ENCODE measurements at places on chromosomes 5 and 9. TPM values are rescaled to one million over a fixed set of nuclear protein-coding genes. Genes with fewer than 3 reads are reported as not detected.
A peak's percentile ranks its signal among the peaks of the same experiment; 100 is the strongest.

DNA sequence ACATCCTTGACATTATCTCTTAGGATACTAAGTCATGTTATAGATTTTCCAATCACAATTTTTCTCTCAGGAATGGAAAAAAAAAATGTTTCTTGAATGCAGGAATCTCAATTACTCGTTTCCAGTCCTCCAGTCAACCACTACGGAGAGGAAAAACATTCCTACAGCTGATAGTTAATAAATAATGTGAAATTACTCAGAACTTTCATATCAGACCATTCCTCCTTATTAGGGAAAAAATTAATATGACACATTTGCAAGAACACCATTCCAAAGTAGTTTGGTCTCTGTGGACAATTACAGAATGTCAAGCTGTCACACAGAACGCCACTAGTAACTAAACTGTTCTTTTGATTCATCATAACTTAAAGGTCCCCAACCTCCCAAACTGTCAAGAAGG is 31.5 kb downstream of the MED27 start:
- no peaks in the 10 kb centered on the region for H3K4me1 ChIP-seq
- H3K27ac ChIP-seq, result no peak overlapping the region
- H3K36me3 ChIP-seq, result no peaks in the 10 kb centered on the region
- H3K27me3 ChIP-seq, result no peaks in the 10 kb centered on the region
- no peak for DNase-seq

GRCh38 chr9:97938081-97938644 is at the start of gene HEMGN:
HEMGN (minus strand) TSS chr9:97938172; CDS start chr9:97938136, 36 bp downstream.
- no peak within 1 kb of the TSS for H3K4me3 ChIP-seq
- H3K27me3 ChIP-seq, result peaks cover 17% of the 10 kb centered on the region
- no peak within 1 kb of the TSS for H3K27ac ChIP-seq
- no peak for DNase-seq
- H3K36me3 ChIP-seq, result no peaks in the 10 kb centered on the region
- no peaks in the 10 kb centered on the region for H3K4me1 ChIP-seq

IL9 gene
- total RNA-seq, result not detected

- H3K4me3 ChIP-seq, result no peak overlapping the region
- no peaks in the 10 kb centered on the region for H3K36me3 ChIP-seq
- DNase-seq, result no peak
- no peaks in the 10 kb centered on the region for H3K27me3 ChIP-seq
- H3K4me1 ChIP-seq, result no peaks in the 10 kb centered on the region
Observed at GRCh38 chr5:54357408-54358058, 47.2 kb upstream of the ARL15 start.

- H3K36me3 ChIP-seq, result peaks cover 91% of the 10 kb centered on the region
- no peak overlapping the region for H3K27ac ChIP-seq
- H3K27me3 ChIP-seq, result no peaks in the 10 kb centered on the region
- H3K4me1 ChIP-seq, result no peaks in the 10 kb centered on the region
- no peak overlapping the region for H3K4me3 ChIP-seq
Observed at GRCh38 chr9:92716557-92716956, 46.6 kb upstream of the IPPK start.

AQP7 gene
- total RNA-seq, result 0.93 TPM

DNA sequence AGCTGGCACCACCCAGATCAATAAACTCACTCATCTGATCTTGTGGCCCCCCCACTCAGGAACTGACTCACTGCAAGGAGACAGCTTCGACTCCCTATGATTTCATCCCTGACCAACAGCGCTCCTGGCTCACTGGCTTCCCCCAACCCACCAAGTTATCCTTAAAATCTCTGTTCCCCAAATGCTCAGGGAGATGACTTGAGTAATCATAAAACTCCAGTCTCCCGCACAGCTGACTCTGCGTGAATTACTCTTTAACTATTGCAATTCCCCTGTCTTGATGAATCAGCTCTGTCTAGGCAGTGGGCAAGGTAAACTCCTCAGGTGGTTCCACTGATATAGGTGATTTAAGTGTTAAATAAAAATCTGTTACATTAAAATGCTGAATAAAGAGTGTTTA is 1.9 kb upstream of the TRIM32 start:
- H3K4me1 ChIP-seq, result peaks cover 17% of the 10 kb centered on the region
- no peak overlapping the region for H3K4me3 ChIP-seq
- no peaks in the 10 kb centered on the region for H3K36me3 ChIP-seq
- no peak for DNase-seq

GRCh38 chr5:133147815-133148567 is 96.2 kb downstream of the HSPA4 start:
- no peak overlapping the region for H3K4me3 ChIP-seq
- H3K27ac ChIP-seq, result no peak overlapping the region
- peak; percentile 29 for DNase-seq
- no peaks in the 10 kb centered on the region for H3K27me3 ChIP-seq

DNA sequence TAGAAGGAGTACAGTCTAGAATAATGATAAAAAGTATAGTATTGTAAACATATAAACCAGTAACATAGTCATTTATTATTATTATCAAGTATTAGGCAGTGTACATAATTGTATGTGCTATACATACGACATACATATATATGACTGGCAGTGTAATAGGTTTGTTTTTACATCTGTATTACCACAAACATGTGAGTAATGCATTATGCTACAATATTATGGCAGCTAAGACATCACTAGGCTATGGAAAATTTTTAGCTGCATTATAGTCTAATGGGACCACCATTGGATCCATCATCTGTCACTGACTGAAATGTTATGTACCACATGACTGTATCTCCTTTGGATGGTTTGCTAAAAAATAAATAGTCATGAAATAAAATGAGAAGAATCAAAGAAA is 530.0 kb downstream of the PRR16 start:
- no peak for DNase-seq
- no peaks in the 10 kb centered on the region for H3K36me3 ChIP-seq
- no peaks in the 10 kb centered on the region for H3K4me1 ChIP-seq

DNA sequence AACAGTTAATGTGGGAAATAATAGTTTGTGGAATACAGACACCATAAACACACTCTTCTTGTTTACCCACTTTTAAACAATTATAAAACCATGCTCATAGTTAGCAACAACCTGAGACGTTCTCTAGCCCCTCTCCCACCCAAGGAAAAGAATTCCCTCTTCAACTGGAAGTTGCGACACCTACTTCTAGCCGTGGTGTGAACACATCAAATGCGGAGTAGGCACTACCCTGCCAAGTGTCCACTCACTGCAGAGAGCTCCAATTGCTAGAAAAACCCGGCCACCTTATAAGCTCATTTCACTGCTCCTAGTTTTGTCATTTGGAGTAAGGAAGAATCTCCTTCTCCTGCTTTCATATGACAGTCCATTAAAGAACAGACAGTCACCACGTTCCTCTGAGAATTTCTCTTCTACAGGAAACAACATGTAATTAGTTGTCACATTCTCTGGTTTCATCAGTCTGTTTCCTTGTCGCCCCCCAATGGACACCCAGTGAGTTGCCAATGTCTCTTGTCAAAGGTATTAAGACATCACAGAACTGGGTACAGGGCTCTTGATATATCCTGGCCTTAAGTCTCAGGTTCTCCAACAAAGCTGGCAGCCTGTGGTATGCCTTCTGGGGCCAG is 47.3 kb downstream of the PRLR start:
- H3K4me3 ChIP-seq, result no peak overlapping the region
- H3K36me3 ChIP-seq, result no peaks in the 10 kb centered on the region

GRCh38 chr9:19018201-19018600 is 14.8 kb downstream of the SAXO1 start:
- peaks cover 2% of the 10 kb centered on the region for H3K4me1 ChIP-seq
- H3K4me3 ChIP-seq, result no peak overlapping the region
- DNase-seq, result no peak

- H3K4me1 ChIP-seq, result peaks cover 3% of the 10 kb centered on the region
- H3K27ac ChIP-seq, result no peak overlapping the region
- no peak overlapping the region for H3K4me3 ChIP-seq
- peaks cover 4% of the 10 kb centered on the region for H3K36me3 ChIP-seq
Observed at GRCh38 chr9:113380869-113381378, 4.1 kb upstream of the HDHD3 start.

DND1 gene
- 0.31 TPM for total RNA-seq

GRCh38 chr9:7117676-7118561 is 360.1 kb downstream of the KDM4C start:
- H3K27ac ChIP-seq, result no peak overlapping the region
- H3K36me3 ChIP-seq, result no peaks in the 10 kb centered on the region
- H3K27me3 ChIP-seq, result no peaks in the 10 kb centered on the region

DNA sequence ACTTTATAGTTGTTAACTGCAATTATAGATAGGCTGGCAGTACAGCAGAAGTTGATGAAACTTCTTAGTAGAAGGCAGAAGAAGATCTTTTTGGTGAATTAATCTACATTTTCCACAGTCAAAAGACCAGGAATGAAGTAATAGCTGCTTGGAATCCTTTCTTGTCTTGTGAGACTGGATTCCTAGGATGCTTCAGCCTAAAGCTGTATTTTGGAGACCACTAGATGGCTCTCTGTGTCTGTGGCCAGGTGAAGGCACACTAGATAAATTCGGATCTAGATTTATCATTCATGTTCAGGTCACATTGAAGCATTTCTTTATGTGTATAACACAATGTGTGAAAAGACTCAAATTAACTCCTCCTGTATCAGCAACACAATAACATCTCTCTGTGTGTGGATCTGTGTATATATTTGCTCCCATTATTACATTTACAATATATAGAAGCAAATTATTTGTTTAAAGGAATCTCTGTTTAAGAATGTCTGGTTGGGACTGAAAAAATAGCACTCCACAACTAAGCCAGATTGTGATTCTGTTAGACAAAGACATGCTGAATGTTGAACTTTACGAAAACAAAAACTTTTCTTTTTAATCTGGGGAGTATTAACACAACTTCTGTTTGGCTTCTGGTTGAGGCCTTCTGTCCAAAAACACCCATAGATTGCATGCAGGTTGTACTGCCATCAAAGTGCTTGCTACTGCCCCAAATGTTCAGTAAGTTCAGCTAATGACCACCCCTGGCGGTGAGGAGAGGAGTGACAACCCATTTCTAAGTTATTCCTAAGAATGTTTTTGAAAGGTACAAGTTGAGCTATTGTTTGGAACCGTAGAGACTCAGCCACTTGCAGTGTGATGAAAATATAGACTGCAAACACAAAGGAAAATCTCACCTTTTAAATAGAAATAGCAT is 10.6 kb downstream of the GRIN3A start:
- no peak overlapping the region for H3K27ac ChIP-seq
- H3K27me3 ChIP-seq, result no peaks in the 10 kb centered on the region
- peak; percentile 75 for DNase-seq
- H3K36me3 ChIP-seq, result no peaks in the 10 kb centered on the region
- no peaks in the 10 kb centered on the region for H3K4me1 ChIP-seq
- H3K4me3 ChIP-seq, result no peak overlapping the region

- no peak overlapping the region for H3K4me3 ChIP-seq
- DNase-seq, result peak; percentile 63
- H3K27me3 ChIP-seq, result peaks cover 8% of the 10 kb centered on the region
- H3K27ac ChIP-seq, result peak overlapping the region; percentile 37
Observed at GRCh38 chr9:133558191-133559126, 24.0 kb downstream of the ADAMTSL2 start.

DNA sequence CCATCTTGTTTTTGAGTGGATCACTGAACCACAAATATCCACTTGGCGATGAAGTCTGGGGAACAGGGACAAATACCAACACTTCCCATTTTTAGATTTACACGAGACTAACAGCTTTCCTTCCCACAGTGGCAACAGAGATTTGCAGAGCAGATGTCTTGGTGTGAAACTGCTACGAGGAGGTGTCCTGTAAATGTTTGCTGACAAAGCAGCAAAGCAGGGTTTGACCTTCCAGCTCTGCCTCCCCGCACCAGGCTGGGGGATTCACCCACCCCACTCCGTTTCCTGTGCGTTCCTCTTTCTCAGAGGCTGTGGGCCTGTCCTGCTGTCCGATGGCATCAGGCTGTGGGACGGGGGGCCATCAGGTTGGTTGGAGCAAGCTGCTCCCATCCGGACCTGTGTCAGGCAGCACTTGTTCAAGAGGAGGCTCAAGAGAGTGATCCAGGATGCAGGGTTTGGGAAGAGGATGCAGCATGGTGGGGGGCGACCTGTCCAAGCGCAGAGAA is 693 bp upstream of the RGS3 start:
- H3K36me3 ChIP-seq, result no peaks in the 10 kb centered on the region
- peaks cover 31% of the 10 kb centered on the region for H3K4me1 ChIP-seq
- H3K27me3 ChIP-seq, result peaks cover 13% of the 10 kb centered on the region
- no peak overlapping the region for H3K27ac ChIP-seq
- H3K4me3 ChIP-seq, result no peak overlapping the region

- H3K27ac ChIP-seq, result no peak overlapping the region
- DNase-seq, result no peak
- no peaks in the 10 kb centered on the region for H3K4me1 ChIP-seq
- H3K36me3 ChIP-seq, result no peaks in the 10 kb centered on the region
- H3K27me3 ChIP-seq, result no peaks in the 10 kb centered on the region
Observed at GRCh38 chr5:98031496-98031895, 742.0 kb upstream of the RGMB start.

PCDHGA2 gene
- total RNA-seq, result 1.6 TPM

DNA sequence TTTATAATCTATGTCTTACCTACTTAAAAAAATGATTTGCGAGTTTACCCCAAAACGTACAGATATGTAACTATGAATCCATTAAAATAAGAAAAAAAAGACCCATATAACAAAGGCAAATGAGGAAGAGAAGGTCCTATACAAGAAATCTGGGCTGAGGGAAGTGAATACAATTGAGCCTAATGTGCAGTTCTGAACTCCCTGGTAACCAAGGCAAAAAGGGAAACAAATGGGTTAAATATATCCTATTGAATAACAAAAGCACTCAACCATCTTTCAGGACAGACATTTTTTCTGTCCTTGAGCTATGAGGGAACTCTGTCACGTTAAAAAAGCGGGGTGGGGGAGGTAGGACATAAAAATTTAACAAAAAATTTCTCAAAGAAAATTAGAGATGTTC is 78.6 kb downstream of the PTPN3 start:
- no peaks in the 10 kb centered on the region for H3K27me3 ChIP-seq
- H3K27ac ChIP-seq, result no peak overlapping the region
- H3K4me3 ChIP-seq, result no peak overlapping the region
- no peaks in the 10 kb centered on the region for H3K36me3 ChIP-seq
- no peaks in the 10 kb centered on the region for H3K4me1 ChIP-seq

DNA sequence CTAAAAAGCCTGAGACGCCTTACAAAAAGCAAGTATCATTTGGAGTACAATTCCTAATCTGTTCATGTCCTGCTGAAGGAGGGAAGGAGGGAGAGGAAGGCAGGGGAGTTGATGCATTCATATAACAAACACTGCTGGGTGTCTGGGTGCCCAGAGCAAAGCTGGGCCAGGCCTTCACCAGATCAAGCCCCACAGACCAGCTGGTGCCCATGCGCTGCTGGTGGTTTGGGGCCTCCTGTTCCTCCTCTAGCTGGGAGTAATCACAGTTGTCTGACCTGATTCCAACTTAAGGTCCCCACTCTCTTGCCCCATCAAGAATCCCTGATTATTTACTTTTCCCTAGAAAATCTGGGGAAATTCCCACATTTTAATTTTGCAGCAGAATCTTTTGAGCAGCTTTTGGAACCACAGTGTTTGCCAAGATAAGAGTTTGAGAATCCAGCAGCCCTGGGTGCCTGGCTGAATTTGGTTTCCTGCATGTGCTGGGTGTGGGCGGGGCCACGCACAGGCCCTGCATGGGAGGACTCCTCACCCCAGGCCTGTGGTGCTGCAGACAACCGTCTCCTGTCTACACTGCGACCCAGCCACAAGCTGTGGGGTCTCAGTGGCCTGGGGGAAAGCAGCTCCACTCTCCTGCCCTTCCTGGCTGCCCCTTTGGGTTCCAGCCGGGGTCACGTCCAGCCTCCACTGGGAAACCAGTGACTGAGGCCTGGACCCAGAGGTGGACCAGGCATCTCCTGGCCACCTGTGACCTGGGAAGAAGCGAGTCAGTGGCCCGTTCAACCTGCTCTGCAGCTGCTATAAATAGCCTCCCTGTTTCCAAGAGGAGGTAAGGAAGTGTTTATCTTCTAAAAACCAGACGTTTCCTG is 47.5 kb downstream of the NEURL1B start:
- H3K4me3 ChIP-seq, result no peak overlapping the region
- peaks cover 39% of the 10 kb centered on the region for H3K4me1 ChIP-seq
- peaks cover 49% of the 10 kb centered on the region for H3K36me3 ChIP-seq
- H3K27ac ChIP-seq, result no peak overlapping the region

Measured in muscle of leg (tissue), 16 donors.